RPMI8226 (cell line): ENCODE measurements at places on chromosomes 2 and 18.

DNA sequence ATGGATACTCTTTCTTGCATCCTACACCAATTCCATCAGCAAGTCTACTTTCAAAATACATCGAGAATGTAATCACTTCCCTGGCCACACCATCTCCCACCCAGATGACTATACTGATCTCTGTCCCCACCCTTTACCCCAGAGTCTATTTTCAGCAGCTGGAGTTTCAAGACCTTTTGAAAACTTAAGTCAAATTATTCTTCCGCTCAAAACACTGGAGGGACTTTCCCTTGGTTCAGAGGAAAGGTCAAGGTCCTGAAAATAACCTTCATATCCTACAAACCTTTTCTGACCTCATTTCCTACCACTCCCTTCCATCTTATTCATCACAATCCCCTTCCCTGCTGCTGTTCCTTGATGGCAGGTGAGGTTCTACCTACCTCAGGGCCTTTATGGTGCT, 58.8 kb upstream of the LYPD6 start:
- no peak for DNase-seq

- DNase-seq, result no peak
Measured at GRCh38 chr2:144364944-144365738, 154.8 kb downstream of the ZEB2 start.

GRCh38 chr18:59768409-59768808, 71.2 kb upstream of the CCBE1 start:
- DNase-seq, result no peak

- no peak for DNase-seq
Measured at GRCh38 chr2:101132202-101132601, 19.0 kb downstream of the TBC1D8 start.

DNA sequence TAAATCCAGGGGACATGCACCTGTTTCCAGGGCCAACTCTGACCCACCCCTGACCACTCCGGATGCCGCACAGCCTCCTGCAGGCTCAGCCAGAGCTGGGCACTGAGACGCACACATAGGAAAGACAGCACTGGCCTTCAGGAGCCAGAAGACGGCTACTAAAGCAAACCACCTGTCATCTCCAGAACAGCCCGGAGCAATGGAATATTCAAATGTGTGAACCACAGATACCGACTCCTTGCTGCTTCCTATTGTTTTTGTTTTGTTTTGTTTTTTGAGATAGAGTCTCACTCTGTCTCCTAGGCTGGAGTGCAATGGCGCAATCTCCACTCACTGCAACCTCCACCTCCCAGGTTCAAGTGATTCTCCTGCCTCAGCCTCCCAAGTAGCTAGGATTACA, 94.0 kb downstream of the LAMA1 start:
- DNase-seq, result no peak

DNA sequence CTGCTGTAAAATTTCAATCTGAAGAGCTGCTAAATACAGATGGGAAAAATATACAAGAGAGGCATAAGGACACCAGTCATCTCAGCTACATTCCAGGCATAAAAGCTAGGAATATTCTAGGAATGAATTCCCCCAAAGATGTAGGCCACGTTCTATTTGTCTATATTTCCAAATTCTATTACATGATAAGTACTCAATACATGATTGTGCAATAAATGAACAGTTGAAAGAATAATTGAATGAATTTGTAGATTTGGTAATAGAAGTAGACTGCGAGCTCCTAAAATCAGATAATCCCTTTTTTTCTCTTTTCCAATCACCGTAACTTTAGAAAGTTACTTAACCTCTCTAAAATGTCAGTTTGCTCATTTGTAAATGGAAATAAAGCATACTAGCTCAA, 48.5 kb upstream of the KCNH7 start:
- no peak for DNase-seq

- DNase-seq, result no peak
Measured at GRCh38 chr2:105780606-105781005, 35.9 kb downstream of the NCK2 start.

DNA sequence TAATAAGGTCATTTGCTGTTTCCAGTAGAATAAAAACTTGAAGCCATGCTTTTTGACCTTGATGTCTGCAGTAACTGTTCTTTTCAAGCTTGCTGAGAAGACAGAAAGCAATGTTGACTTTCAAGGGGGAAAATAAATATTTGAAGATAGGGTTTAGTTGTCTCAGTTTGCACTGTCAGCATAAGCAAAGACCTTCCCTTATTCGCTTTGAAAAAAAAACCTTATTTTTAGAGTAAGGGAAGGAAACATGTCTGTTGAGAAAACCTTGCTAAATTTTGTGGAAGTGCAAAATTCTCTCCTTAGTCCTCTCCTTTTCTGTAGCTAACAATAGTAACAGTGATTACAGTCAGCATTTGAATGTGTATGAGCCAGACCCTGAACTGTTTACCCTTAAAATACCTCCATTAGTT, 43.1 kb downstream of the MAP4K4 start:
- DNase-seq, result no peak

- no peak for DNase-seq
Measured at GRCh38 chr18:76466410-76466991, 28.5 kb downstream of the ZNF516 start.

DNA sequence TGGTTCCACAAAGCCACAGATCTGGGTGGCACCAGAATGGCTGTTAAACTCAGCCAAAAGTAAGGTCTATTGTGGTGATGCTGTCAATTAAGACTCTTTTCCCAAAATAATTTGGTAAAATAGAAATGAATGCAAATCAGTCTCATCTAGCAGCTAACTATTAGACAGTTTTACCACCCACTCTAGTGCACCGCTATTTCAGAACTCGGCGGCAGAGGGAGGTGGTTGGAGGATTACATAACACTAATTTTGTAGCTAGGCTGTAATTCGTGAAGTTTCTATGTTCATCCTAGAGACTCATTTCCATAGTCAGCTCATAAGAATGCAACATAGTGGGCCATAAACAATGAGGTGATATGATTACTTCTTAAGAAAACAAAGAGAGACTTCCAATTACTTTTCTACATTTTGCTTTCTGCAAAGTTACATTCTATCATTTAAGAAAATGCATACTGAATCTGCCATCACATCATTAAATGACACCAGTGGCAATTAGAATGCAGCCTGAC, 413.8 kb downstream of the FBXO15 start:
- DNase-seq, result no peak

GRCh38 chr2:201600906-201601305, 42.4 kb downstream of the TMEM237 start:
- peak; percentile 15 for DNase-seq

DNA sequence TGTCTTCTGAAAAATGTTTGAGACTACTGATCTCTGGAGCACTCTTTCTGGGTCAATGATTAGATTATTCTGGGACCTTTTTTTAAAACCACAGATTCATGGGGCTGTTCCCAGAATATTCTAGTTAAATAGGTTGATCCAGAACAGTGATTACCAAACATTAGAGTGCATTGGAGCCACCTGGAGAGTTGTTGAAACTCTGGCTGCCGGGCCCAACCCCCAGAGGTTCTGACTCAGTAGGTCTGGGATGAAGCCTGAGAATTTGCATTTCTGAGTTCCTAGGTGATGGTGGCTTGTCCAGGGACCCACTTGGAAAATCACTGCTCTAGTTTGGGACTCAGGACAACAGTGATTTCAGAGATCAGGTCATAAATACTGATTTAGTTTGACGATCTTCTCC, 197.3 kb downstream of the PTPRM start:
- DNase-seq, result no peak

DNA sequence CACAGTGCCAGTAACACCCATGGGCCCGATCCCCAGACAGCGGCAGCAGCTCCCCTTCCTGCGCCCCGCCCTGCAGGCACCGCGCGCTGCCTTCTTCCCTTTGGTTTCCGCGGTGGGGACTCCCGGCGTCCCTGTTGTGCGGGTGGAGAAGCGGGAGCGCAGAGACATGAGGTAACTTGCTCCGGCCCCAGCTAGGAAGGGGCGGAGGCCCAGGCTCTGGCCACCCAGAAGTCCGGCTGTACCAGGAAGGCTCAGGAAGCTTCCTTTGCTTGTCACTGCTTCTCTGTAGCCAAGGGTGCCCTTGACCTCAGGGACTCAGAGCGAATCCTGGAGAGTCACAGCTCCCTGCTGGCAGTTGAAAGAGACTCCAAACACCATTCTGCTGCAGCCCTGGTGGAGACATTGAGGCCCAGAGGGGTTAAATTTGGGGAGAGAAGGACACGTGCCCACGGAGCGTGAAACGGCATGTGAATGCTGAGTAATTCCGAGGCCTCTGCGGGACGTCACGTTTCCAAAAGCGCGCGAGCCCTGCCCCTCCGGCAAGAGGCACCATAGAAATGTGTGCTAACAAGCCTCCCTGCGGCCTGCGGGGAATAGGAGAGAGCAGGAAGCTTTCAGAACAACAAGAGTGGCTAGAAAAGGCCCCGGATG, 6.7 kb upstream of the ADCY3 start:
- DNase-seq, result no peak

DNA sequence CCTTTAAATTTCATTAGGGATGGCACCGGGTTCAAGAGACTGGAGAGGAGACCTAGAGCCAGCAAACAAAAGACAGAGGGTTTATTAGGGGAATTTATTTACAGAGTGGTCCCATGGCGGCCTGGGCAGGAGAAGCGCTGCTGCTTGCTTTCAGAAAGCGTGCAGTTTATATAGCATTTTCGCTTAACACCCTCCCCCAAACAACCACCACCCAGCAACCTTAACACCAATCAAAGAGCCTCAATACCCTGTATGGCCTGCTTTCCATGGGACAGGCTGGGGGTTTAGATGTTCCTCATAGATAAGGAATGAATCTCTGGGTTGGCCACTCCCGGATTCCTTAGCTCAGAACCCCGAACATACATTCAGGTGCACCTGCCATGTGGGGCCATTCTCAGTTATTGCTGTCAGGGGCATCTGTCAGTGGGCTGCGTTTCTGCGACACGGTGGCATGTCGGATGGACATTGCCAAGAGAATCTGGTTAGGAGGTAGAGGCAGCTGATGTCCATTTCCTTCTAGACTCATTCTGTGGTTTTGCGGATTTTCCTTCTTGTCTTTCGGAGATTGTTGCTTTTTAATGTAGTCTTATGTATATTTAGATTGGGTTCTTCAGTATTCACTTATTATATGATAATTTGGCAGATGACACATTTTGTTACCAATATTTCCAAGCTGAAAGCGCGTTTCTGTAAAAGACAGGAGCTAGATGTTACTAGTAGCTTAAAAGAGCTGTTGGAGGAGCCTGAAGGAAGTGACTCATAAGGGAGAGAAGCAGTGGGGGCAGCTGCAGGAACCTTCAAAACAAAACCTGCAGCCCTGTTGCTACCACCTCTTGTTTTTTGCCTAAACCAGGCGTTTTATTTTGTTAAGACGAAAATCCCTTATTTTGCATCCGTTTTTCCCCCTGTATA, 7.2 kb downstream of the AGAP1 start:
- DNase-seq, result peak; percentile 41

- DNase-seq, result no peak
Measured at GRCh38 chr2:200199005-200199404, 107.5 kb upstream of the SPATS2L start.

DNA sequence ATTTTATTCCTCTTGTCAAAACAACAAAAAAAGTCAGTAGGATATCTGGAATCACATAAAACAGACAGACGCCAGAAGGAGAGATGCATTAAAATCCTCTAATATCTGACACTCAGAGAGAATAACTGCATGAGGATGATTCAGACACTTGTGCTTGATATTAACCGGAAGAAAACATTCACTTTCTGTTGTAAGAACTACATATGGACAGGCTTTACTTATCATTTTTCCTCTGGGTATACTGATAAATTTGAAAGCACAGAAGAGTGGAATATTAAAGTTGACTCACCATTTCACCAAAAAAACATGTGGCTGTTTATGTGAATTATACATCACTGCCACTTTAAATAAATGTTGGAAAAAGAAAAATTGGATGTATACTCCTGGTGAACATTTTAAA, 589.1 kb upstream of the CDH2 start:
- DNase-seq, result no peak

DNA sequence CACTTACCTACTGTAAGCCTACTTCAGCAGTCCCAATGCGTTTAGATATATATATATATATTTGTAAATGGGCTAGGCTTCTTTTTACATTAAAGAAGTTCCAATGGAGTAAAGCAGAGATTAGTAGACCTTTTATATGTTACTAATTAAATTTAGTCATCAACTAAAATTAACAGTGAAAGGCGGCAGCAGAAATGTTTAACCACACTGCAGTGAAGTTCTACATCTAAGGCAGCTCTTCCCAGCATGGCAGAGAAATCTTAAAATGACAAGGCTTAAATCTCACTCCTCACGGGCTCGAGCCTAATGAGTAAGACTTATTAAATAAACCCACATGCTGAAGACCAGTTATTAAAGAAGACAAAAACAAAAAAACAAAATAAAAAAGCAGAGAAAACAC, 19.1 kb upstream of the KANSL1L start:
- DNase-seq, result no peak

DNA sequence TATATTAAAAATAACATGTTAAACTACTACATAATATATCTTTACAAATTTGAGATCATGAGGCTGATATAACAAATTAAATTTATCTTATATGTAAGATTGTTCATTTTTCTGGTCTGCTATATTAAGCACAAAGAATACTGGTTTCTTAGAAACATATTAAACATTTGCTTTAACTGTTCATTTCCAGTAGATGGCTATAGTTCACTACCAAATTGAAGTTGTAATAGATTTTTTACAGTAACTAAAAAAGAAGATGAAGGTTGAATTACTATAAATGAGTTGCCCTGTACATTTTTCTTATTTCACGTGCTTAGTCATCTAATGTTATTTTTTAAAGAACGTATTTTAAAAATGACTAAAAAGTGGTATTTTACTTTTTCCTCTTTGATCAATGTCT, 57.0 kb downstream of the ZNF407 start:
- DNase-seq, result no peak

DNA sequence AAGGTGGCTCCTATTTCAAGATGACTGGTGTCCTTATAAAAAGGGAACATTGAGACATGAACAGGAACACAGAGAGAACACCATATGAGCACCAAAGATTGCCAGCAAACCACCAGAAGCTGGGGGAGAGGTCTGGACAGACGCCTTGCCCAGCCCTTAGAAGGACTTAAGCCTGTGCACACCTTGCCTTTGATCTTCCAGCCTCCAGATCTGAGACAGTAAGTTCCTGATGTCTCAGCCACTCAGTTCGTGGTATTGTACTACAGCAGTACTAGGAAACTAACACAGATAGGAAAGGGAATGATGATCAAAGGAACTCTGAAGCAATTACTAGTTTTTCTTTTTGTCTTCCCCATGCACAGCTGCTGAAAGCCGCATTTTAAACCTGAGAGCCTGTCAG, 137.3 kb upstream of the FHL2 start:
- DNase-seq, result no peak

- DNase-seq, result no peak
Measured at GRCh38 chr2:154370873-154371272, 327.6 kb upstream of the KCNJ3 start.

DNA sequence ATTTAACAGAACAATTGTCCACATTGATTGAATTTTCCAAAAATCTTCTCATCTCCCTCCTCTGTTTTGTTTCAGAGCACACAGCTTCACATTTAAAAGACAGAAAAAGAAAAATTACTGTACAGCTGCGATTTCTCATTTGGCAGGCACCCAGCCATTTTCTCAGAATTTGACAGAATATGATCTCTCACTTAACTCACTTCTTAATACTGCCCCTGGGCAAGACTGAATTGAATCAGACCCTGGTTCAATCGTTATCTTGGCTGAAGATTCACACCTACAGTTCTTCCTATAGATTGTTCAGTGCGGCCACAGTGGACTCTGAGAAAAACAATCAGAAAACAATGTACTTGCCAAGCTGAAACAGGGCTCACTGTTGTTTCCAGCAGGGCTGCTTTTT, 90.2 kb upstream of the LHCGR start:
- DNase-seq, result no peak
